Thymus (tissue), 14 donors: ENCODE measurements at places on chromosomes 12 and 14.

- DNase-seq, result no peak
Measured at GRCh38 chr12:44863867-44864266, 12.2 kb downstream of the NELL2 start.

GRCh38 chr12:113333877-113334785 is 778 bp downstream of the SLC8B1 start:
- DNase-seq, result peak; percentile 36

- DNase-seq, result no peak
Measured at GRCh38 chr14:61153914-61154545, 127.1 kb downstream of the TMEM30B start.

DNA sequence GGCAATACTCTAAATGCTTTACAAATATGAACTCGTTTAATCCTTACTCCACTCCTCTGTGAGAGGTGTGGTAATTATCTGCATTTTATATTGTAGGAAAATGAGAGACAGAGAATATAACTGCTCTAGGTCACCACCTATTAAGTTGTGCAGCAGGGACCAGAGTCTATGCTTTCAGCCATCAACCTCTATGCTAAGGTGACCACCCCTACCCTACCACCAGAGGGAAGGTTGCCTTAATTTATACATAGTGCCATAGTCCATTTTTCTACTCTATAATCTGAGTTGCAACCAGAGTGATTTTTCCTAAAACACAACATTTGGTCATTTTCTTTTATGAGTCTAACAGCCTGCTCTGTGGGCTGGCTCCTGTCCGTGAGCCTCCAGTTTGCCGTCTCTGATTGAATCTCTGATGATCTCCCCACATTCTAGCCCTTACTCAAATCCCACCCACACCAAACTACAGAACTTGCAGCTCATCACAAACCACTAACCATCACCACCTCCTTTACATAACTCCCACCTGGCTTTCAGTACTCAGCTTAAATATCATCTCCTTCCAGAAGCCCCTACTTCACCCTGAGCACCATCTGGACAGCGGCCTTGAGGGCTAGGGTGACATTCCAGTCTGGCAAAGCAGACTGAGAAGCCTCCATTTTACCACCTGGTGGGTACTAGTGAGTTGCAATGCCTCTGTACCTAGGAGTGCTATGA is 126.6 kb downstream of the PPM1H start:
- no peak for DNase-seq

- DNase-seq, result no peak
Measured at GRCh38 chr12:53365245-53365904, 14.6 kb upstream of the SP1 start.

DNA sequence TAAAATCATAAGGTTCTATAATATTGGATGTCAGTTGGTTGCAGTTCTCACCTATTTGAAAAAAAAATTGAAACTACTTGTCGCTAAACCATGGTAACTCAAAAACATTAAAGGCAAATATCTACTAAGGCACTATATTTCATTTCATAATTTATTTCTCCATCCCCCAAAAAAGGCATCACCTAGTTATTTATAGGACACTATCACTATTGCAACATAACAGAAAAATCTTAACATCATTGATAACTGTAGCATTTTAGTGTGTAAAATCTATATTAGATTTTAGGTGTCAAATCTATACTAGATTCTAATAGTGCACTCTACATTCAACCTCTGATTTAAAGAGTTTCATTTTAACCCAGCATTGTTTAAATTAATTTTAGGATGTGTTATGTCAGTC is 1.7 kb downstream of the SPTSSA start:
- DNase-seq, result no peak

DNA sequence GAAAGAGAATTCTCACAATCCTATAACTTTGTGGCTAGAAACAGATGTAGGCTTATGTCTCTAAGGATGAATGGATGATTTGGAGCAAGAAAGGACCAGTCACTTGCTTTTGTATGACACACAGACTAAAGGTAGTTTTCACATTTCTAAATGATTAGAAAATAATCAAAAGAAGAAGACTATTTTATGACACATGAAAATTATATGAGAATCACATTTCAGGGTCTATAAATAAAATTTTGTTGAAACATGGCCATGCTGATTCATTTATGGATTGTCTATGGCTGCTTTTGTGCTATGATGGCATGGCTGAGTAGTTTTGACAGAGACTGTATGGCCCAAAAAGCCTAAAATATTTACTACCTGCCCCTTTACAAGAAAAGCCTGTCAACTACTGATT is 49.4 kb upstream of the FRMD6 start:
- DNase-seq, result no peak

- peak; percentile 81 for DNase-seq
Measured at GRCh38 chr12:1122786-1123185, 131.8 kb downstream of the ERC1 start.

DNA sequence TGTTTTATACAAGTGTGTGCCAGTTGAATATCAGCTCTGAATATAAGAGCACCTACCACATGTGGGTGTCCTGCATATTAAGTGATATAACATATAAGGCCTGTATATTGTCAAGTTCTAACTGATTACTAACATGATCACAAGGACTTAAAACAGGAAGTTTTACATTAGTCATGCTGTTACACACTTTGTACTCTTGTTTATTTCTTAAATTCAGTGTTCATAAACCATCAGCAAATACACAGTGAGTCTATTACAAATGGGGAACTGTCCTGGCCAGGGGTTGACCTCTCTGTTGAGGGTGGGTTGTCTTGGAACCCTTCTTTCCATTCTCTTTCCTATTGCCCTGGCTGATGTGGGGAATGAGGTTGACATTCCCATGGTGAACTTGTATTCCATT is 19.1 kb downstream of the HELB start:
- DNase-seq, result no peak

DNA sequence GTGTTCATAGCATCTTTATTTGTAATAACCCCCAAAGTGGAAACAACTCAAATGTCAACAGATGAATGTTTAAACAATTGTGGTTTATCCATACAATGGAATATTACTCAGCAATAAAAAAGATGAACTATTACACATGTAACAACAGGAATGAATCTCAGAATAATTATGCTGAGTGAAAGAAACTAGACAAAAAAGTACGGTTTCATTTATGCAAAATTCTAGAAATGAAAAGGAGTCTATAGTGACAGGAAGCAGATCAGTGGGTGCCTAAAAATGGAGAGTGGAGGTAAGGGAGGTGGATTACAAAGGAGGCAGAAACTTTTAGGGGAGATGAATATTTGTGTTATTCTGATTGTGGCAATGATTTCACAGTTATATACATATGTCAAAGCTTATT is 4.8 kb downstream of the PRKCH start:
- DNase-seq, result no peak

- no peak for DNase-seq
Measured at GRCh38 chr12:12533238-12533829, 29.3 kb downstream of the DUSP16 start.

DNA sequence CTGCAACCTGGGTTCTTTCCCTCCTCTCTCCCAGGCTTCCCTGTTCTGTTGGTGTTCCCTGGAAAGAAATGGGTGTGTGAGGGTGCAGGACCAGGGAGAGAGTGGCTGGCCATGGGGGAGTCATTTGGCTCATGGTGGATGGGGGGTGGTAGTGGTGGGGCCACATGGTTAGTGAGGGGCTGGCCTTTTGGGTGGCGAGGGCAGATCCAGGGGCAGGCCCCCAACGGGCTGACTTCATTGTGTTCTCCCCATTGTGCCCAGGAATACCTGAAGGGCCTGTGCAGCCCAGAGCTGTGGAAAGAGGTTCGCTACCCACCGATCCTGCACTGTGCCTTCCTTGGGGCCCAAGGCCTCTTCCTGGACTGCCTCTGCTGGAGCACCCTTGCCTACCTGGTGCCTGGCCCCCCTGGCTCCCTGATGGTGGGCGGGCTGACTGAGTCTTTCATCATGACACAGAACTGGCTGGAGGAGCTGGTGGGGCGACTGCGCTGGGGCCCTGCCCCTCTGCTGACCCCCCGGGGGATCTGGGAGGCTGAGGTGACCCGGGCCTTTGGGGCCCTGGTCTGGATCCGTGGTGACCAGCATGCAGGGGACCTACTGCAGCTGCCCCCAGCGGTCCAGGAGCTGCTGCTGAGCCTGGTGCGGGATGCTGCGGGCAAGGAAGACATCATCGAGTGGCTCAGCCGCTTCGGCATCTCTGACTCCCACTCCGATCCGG is 9.0 kb downstream of the NYNRIN start:
- DNase-seq, result no peak

DNA sequence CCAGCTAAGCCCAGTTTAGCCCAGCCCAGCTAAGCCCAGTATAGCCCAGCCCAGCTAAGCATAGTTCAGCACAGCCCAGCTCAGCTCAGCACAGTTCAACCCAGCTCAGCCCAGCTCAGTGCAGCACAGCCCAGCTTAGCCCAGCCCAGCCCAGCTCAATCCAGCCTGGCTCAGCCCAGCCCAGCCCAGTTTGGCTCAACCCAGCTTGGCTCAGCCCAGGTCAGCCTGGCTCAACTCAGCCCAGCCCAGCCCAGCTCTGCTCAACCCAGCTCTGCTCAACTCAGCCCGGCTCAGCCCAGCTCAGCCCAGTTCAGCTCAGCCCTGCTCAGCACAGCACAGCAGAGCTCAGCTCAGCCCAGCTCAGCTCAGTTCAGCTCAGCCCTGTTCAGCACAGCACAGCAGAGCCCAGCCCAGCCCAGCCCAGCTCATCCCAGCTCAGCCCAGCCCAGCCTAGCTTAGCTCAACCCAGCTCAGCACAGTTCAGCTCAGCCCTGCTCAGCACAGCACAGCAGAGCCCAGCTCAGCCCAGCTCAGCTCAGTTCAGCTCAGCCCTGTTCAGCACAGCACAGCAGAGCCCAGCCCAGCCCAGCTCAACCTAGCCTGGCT is 330.9 kb downstream of the TMEM121 start:
- DNase-seq, result no peak

- DNase-seq, result no peak
Measured at GRCh38 chr14:99725774-99726537, 41.9 kb downstream of the CYP46A1 start.
